ENCODE measurements at places on chromosomes 7 and 10. TPM values are rescaled to one million over a fixed set of nuclear protein-coding genes. Genes with fewer than 3 reads are reported as not detected.

HOXA10 gene
- not detected for total RNA-seq

AGMO gene
- 0.42 TPM for total RNA-seq

ASAH2B gene
- 11.7 TPM for total RNA-seq

PON1 gene
- total RNA-seq: 1.5 TPM

GRCh38 chr7:959271-959670 lies 4.8 kb upstream of the ADAP1 start:
- no peak overlapping the region for H3K4me3 ChIP-seq
- no peak for DNase-seq
- H3K36me3 ChIP-seq: no peaks in the 10 kb centered on the region
- no peaks in the 10 kb centered on the region for H3K4me1 ChIP-seq

DNA sequence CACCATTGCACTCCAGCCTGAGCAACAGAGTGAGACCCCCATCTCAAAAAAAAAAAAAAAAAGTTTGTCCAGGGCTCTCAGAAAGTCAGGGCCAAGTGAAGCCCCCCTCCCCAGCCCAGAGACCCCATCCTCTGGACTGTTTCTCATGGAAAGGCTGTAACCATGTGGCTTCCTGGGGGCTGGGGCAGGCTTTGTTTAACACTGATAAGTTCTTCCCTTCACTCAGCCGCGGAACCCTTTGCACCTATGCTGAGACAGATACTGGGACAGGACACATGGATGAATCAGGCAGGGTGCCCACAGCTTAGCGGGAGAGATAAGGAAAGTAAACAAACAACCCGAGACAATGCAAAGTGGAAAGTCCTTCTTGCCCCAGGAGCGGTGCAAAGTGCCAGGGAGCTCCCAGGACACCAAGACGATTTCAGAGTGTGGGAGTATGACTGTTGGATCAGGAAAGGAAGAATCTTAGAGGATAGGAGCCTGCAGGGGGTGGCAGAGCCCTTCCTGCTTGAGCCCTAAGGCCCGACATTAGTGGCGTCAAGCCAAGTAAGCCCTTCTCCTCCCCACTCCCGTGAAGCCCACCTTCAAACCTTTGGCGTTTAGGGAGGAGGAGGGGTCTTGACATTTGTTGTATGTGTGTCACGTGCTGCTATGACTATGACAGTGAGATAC lies 11.6 kb downstream of the MLXIPL start:
- peak; percentile 57 for DNase-seq
- H3K4me3 ChIP-seq: no peak overlapping the region
- H3K27me3 ChIP-seq: no peaks in the 10 kb centered on the region
- H3K27ac ChIP-seq: no peak overlapping the region

GRCh38 chr7:43296306-43296705 lies 183.9 kb downstream of the HECW1 start:
- H3K36me3 ChIP-seq: no peaks in the 10 kb centered on the region
- no peak overlapping the region for H3K4me3 ChIP-seq
- no peaks in the 10 kb centered on the region for H3K27me3 ChIP-seq

- DNase-seq: no peak
- H3K27ac ChIP-seq: no peak overlapping the region
- no peak overlapping the region for H3K4me3 ChIP-seq
- no peaks in the 10 kb centered on the region for H3K27me3 ChIP-seq
These were observed 97.6 kb downstream of the ZMIZ1 start for GRCh38 chr10:79166312-79166721.

DNA sequence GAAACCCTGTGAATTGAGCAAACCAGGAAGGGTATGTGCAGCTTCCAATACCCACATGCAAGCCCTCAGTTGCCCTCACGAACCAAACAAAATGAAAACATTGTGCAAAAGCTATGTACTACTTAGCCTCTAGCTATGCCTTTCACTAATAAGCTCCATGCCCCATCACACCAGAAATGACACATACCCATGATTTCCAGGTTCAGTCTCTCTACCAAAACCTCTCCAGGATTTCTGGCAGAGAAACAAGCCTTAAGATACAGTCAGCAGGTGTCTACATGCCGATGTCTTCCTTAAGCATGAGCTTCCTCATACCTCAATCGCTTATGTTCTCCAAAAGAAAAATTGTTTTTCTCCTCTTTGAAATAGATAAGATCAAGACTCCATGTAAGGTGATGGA lies 527.8 kb upstream of the AUTS2 start:
- no peak overlapping the region for H3K4me3 ChIP-seq
- no peak for DNase-seq
- peaks cover 5% of the 10 kb centered on the region for H3K36me3 ChIP-seq
- no peak overlapping the region for H3K27ac ChIP-seq
- no peaks in the 10 kb centered on the region for H3K27me3 ChIP-seq
- H3K4me1 ChIP-seq: no peaks in the 10 kb centered on the region

DNA sequence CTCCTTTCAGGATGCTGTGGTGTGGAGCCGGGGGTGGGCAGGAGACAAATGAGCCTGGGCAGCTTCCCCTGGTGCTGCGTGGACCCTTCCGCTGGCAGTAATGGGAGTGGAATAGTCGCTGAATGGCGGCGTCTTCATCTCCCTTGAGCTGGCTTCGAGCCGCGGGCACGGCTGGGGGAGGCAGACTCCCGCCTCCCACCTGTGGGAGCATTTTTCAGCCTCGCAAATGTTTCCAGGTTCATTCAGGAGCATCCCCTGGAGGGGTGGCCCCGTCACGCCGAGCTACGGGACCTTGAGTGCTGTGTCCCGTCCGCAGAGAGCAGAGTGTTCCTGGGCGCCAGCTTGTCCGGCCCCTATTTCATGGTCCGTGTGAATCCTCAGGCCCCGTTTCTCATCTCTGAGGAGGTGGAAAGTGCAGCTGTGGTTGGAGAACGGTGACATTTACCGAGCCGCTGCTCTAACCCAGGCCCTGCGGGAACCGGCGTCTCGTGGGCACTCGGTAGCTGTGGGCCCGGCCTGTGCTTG lies 18.1 kb downstream of the FAM20C start:
- H3K27me3 ChIP-seq: no peaks in the 10 kb centered on the region
- DNase-seq: no peak
- no peak overlapping the region for H3K27ac ChIP-seq
- H3K4me3 ChIP-seq: no peak overlapping the region

GRCh38 chr10:35895331-35895730 lies 253.2 kb upstream of the FZD8 start:
- DNase-seq: no peak
- no peak overlapping the region for H3K27ac ChIP-seq
- H3K4me1 ChIP-seq: no peaks in the 10 kb centered on the region
- no peaks in the 10 kb centered on the region for H3K27me3 ChIP-seq

DNA sequence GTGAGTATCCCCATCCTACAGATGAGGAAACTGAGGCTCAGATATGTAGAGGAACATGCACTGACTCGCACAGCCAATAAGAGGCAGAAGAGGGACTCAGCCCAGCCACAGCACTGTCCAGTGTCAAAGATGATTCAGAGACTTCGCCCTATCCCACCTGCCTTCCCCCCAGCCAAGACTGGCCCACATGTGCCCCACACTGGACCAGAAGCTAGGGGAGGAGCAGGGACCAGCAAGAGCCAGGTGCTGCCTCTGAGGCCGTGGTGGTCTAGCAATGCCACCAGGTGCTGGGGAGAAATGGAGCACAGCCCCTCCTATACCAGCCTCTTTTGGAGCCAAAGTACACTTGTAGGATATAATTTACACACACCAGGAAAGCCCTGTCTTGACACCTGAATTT lies 22.3 kb downstream of the GRID1 start:
- peaks cover 13% of the 10 kb centered on the region for H3K4me1 ChIP-seq
- no peak for DNase-seq
- no peak overlapping the region for H3K27ac ChIP-seq

DNA sequence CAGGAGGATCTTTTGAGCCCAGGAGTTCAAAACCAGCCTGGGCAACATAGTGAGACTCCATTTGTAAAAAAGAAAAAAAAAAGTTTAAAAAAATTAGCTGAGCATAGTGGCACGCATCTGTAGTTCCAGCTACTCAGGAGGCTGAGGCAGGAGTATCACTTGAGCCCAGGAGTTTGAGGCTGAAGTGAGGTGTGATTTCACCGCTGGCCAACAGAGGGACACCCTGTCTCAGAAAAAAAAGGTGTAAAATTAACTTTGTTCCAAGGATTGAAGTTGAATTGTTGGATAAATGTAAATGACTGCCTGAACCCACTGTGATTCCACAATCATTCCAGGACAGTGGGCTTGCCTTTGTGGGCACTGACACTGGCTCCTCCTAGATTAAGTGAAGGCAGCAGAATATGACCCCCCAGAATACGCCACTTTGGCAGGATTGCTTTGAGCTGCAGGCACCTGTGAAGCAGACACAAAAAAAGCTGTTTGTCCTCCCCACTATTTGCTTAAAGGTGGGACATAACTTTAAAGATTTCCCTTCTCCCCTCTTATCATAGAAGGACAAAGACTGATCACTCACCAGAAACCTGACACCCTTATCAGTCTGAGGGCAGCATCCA lies 57.2 kb upstream of the FOXI2 start:
- no peak overlapping the region for H3K4me3 ChIP-seq
- no peaks in the 10 kb centered on the region for H3K4me1 ChIP-seq
- no peaks in the 10 kb centered on the region for H3K27me3 ChIP-seq
- H3K27ac ChIP-seq: no peak overlapping the region
- peak; percentile 35 for DNase-seq

DNA sequence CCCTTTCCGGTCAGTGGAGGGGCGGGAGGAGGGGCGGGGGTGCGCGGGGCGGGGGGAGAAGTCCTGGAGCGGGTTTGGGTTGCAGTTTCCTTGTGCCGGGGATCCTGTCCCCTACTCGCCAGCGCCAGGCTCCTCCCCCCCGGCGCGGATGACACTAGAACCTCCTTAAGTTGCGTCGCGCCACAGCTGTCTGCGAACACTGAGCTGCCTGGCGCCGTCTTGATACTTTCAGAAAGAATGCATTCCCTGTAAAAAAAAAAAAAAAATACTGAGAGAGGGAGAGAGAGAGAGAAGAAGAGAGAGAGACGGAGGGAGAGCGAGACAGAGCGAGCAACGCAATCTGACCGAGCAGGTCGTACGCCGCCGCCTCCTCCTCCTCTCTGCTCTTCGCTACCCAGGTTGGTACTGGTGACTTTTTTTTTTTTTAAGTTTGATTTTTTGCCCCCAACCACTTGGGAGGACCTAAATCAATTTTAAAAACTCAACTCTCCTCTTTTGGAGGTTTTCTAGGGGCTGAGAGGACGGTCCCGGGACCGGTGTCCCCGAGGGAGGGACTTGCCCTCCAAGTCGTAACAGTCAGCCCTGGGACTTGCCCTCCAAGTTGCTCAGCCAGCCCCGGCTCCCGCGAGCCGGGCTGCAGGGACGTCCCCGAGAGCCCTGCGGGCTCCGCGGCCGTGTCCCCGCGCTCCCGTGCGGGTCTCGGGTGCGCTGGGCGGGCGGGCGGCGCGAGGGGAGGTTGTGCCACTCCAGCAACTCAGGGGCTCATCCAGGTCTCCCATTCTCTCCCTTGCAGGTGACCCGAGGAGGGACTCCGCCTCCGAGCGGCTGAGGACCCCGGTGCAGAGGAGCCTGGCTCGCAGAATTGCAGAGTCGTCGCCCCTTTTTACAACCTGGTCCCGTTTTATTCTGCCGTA lies at the start of gene GATA3:
GATA3 (plus strand) TSS at position 195 of the 914 bp plus-strand sequence. CDS start 968 bp downstream, outside the sequence.
- H3K36me3 ChIP-seq: no peaks in the 10 kb centered on the region
- H3K27ac ChIP-seq: no peak within 1 kb of the TSS
- H3K4me1 ChIP-seq: peaks cover 47% of the 10 kb centered on the region
- H3K27me3 ChIP-seq: peaks cover 97% of the 10 kb centered on the region

- H3K36me3 ChIP-seq: 0 out of 2 replicates have a peak, but pooled peaks cover 4% of the 10 kb centered on the region
- no peak overlapping the region for H3K27ac ChIP-seq
- no peak for DNase-seq
- no peaks in the 10 kb centered on the region for H3K27me3 ChIP-seq
- no peaks in the 10 kb centered on the region for H3K4me1 ChIP-seq
- H3K4me3 ChIP-seq: no peak overlapping the region
These were observed 195.0 kb downstream of the MTERF1 start for GRCh38 chr7:91685544-91685943.

DNA sequence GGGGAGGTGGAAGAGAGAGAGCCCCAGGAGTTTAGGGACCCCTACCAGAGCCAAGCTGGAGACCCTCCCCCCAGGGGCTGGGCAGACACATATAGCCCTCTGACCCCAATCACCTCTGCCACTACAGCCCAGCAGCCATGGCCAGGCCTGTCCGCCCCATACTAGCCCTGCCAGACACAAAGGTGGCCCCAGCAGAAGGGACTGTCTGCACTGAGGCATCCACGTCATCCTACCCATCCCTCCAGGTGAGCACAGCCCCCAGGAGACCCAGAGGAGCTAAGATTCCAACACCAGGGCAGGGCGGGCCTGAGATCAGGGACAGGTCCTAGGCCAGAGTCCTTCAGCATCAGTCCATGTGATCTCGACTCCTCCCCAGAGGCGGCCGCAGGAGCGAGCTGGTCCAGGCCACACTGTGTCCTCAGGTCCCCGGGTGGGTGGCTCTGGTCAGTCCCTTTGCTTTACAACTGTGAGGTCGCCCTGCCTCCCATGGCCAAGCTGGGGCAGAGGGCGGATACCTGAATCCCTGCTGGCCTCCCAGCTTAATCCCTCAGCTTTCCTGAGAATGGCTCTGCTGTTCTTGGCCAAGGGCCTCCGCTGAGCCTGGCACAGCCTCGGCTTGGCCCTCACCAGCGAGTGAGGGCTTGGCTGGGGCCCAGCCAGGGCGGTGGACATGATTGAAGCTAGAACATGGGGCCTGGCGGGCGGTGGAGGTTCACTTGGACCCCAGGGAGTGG lies 14.3 kb upstream of the ELN start:
- DNase-seq: no peak
- no peak overlapping the region for H3K27ac ChIP-seq
- no peaks in the 10 kb centered on the region for H3K4me1 ChIP-seq
- no peaks in the 10 kb centered on the region for H3K36me3 ChIP-seq
- no peak overlapping the region for H3K4me3 ChIP-seq

DNA sequence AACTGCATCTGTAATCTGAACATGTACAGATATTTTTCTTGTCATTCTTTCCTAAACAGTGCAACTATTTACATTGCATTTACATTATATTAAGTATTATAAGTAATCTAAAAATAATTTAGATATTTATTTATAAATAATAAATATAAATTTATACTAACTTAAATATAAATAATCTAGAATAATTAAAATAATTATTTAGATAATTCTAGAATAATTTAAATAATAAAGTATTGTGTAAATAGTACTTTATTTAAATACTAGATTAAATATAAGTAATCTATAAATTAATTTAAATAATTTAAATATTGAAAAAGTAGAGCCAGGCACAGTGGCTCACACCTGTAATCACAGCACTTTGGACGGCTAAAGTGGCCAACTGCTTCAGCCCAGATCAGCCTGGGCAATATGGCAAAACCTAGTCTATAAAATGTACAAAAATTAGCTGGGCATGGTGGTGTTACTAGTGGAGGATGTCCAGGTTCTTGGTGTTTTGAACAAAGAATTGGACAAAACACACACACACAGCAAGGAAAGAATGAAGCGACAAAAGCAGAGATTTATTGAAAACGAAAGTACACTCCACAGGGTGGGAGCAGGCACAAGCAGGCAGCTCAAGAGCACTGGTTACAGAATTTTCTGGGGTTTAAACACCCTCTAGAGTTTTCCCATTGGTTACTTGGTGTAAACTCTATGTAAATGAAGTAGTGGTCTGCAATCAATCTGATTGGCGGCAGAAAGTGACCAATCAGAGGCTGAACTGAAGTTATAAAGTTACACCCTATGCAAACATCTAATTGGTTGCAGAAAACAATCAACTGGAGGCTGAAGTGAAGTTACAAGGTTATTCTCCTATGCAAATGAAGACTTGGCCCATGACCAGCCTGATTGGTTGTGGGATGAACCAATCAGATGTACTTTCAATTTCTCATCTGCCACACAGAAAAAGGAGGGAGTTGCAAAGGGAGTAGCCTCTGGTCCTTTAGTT lies 100.2 kb upstream of the SP4 start:
- no peaks in the 10 kb centered on the region for H3K4me1 ChIP-seq
- H3K36me3 ChIP-seq: no peaks in the 10 kb centered on the region
- H3K27ac ChIP-seq: no peak overlapping the region
- no peak overlapping the region for H3K4me3 ChIP-seq
- no peaks in the 10 kb centered on the region for H3K27me3 ChIP-seq

- no peak overlapping the region for H3K4me3 ChIP-seq
- no peak overlapping the region for H3K27ac ChIP-seq
- no peaks in the 10 kb centered on the region for H3K4me1 ChIP-seq
These were observed 293.3 kb downstream of the USP6NL start for GRCh38 chr10:11317936-11318670.

Measured in GM23338 (cell line).